ENCODE measurements at places on chromosomes 13 and 19.

GRCh38 chr19:18428787-18429674 lies 8.9 kb downstream of the ISYNA1 start:
- peak; percentile 73 for DNase-seq

GRCh38 chr13:106562301-106562700 lies 5.6 kb downstream of the ARGLU1 start:
- DNase-seq, result no peak

GRCh38 chr13:110006304-110006703 lies 219.9 kb upstream of the IRS2 start:
- no peak for DNase-seq

DNA sequence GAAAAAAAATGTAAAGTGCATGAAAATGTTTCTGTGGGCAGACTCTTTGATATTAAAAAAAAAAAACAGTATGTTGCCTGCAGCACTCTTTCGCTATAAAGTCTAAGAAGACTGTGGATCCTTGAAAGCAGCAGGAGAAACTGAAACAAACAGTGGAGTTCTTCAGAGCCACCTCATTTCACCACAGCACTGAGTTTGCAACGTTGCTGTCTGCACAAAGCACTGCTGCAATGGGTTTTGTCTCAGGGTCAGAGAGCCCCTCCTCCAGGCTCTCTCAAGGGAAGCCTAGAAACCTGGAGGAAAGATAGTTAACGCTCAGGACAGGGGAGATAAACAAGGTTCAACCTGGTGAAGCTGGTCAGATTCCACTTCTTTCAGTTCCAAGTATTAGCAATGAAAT lies 248.7 kb downstream of the EFNB2 start:
- DNase-seq, result no peak

DNA sequence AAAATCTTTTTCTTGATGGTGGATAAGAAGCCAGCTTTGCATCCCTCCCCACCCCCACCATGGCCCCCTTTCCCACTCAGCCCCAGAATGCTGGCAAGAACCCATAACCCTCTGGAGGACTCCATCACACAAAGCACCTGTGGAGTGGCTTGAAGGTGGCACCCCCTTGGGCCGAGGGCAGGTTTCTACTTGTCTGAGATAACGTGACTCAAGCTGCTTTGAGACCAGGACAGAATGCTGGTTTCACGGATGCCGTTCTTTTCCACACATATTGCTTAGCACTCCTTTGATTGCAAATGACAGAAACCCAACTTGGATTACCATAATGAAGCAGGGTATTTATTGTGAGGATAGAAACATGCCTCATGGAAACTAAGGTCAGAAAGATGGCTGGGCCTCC lies 82.2 kb downstream of the LACC1 start:
- no peak for DNase-seq

GRCh38 chr13:29578300-29579085 lies 17.0 kb downstream of the SLC7A1 start:
- DNase-seq, result no peak

DNA sequence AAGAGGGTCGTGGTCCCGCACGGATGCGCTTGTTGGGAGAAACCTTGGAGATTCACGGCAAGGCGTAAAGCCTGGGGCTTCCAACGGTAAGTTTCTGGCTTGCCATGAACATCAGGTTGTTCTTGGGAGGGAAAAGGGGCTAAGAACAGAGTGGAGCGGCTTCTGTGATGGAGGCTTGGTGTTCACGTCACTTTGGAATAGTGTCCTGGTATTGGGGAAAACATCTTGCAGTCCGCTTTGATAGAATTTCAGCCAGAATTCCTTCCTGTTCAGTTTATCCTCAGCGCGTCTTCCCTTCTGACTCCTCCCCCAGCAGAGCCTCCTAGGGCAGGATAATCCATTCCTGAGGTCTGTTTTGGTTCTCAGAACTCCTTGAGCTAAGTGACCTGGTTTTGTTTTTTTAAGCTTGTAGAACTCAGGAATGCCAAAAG lies 2.0 kb downstream of the KCTD15 start:
- DNase-seq, result no peak

DNA sequence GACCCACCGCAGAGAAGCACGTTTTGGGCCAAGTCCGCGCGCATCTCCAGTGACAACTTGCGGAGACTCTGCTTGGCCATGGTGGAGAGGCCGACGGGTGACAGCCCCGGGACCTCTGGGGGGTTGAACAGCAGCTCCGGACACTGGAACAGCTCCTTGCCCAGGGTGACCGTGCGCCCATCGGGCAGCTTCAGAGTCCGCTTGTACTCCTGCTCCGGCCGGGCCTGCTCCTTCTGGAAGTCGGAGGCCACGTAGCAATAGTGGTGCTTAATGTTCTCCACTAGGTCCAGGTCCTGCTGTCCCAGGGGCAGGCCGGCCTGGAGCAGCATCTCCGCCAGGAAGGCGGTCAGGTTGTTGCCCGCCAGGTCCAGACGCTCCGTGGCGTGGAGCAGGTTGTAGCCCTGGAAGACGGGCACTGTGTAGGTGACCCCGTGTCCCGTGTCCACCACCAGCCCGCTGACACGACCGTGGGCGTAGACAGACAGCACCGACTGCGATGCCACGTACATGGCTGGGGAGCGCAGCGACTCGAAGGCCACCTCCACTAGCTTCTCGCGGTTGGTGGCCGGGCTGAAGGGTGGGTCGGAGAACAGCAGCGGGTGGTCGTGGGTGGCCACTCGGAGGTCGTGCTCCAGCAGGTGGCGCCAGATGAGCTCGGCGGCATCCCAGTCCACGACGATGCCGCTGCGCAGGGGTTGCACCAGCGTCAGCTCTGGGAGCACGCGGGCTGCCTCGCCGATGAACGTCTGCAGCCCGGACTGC lies 743 bp downstream of the ACTL9 start:
- no peak for DNase-seq

GRCh38 chr19:38101723-38102122 lies 122.3 kb downstream of the DPF1 start:
- DNase-seq, result no peak

DNA sequence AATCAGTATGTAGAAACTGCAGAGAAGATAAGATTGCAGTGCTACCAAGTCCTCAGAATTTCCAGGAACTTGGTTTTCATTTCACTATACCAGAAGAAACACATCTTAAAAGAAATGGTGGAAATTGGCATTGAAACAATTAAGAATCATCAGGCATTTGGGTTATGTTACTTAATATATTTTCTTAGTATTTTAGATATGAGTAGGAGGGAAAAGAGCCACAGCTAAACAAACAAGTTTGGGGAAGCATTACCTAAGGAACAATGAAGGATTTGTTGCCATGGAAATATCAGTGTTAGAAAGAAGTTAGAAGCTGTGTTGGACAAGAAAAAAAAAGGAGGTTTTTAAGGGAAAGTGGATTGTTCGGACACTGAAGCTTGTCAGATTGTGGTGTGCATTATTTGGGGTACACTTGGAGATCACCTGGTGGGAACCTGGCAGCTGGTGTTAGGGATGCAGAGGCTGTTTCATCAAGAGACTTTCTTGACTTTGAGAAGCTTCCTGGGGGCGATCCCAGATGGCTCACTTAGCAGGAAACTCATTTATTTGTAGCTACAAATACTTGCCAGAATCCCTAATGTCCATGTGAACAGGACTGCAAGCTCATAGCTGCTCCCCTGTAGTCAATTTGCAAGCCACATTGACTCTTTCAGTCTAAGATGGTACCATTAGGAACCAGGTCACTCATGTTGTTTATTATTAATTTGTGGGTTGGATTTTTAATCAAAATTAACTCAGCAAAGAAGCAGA lies 246.7 kb downstream of the RFC3 start:
- DNase-seq, result no peak

- no peak for DNase-seq
Observed at GRCh38 chr13:105083992-105084391, 1451.5 kb downstream of the EFNB2 start.

- DNase-seq, result peak; percentile 18
Observed at GRCh38 chr13:30153545-30154426, 153.6 kb downstream of the KATNAL1 start.

- DNase-seq, result no peak
Observed at GRCh38 chr13:39784347-39784746, 128.9 kb downstream of the COG6 start.

- no peak for DNase-seq
Observed at GRCh38 chr13:61258185-61258584, 157.5 kb downstream of the PCDH20 start.

DNA sequence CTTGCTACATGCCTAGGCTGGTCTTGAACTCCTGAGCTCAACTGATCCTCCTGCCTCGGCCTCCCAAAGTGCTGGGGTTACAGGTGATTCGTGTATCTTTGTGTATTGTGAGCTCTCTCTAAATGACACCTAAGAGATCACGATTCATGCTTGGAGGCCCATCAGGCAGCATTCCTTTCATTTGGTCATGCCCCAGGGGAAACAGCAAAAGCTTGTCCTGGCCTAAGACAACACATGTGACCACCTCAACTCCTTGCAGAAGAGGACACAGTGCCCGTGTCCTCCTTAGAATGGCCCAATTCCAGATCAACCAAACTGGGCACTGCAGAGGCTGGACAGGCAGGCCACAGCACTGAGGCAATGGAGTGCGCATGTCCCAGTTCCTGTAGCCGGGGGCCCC lies 32.5 kb downstream of the ZC3H4 start:
- no peak for DNase-seq

DNA sequence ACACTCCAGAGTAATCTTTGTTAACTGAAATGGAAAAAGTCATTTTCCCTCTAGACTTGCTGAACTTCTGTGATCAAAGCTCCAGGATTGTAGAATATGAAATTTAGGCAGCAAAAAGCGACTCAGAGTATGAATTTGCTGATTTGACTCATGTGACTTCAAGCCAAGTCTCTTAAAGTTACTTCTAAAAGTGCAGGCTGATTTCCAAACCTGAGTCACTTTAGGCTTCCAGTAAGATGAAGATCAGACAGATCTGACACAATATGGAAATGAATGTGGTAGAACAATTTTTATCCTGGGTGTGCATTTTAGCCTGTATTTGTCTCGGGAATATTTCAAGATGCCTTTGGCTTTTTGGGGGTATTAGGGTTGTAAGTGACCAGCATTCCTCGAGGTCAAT lies 151.0 kb upstream of the TMTC4 start:
- DNase-seq, result no peak

DNA sequence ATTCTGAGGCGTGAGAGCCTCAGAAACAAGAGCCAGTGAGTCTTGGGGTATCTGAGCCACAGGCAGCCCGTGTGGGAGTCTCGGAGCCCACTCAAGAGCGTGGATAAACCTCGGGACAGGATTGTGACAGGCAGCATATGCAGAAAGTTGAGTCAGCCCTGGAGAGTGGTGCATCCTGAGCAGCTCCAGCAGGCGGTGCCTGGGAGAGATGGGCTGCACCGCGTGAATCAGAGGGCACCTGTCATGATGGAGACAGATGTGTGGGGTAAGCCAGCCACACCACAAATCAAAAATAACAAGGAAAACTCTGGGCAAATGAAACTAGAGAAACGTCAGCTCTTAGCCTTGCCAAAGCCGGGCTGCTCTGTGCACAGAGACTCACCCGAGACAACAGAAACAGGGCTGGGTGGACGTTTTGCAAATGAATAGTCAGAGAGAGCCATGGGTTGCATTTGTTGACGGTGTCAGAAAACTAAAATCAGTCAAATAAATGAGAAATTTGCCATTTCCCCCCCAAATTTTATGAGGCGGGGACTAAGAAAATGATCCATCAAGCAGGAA lies 30.0 kb upstream of the POP4 start:
- DNase-seq, result no peak

- no peak for DNase-seq
Observed at GRCh38 chr19:33252418-33252962, 26.8 kb upstream of the SLC7A10 start.

DNA sequence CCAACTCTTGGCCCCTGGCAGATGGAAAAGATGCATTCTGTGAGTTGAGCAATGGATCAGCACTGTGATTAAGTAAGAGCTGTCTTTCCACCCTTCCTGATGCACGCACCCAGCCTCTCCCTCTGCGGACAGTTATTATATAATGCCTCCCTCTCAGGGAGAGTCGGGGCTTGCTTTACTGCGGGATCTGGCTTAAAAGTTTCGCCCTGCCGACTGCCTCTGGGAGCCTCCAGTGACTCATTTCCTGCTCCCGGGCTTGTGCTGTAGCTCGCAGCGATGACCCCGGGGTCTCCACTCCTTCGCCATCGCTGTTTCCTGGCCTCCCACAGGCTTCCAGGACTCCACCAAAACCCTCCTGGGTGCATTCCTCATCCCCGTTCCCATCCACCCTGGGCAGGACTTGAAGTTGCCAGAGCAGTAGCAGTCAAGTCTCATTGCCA lies 107.4 kb upstream of the SLC7A1 start:
- no peak for DNase-seq

DNA sequence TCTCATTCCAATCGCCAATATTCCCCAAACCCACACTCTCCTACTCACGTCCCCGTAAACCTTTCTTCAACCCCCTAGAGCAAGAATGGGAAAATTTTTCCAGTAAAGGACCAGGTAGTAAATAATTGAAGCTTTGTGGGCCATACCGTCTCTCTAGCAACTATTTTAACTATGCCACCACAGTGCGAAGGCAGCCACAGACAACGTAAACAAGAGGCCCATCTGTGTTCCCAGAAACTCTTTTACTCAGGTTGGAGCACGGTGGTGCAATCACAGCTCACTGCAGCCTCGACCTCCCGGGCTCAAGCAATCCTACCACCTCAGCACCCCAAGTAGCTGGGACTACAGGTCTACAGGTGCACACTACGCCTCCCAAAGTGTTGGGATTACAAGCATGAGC lies 3.0 kb downstream of the DPRX start:
- DNase-seq, result no peak

- no peak for DNase-seq
Observed at GRCh38 chr19:49848938-49849337, 2.0 kb upstream of the PTOV1 start.

DNA sequence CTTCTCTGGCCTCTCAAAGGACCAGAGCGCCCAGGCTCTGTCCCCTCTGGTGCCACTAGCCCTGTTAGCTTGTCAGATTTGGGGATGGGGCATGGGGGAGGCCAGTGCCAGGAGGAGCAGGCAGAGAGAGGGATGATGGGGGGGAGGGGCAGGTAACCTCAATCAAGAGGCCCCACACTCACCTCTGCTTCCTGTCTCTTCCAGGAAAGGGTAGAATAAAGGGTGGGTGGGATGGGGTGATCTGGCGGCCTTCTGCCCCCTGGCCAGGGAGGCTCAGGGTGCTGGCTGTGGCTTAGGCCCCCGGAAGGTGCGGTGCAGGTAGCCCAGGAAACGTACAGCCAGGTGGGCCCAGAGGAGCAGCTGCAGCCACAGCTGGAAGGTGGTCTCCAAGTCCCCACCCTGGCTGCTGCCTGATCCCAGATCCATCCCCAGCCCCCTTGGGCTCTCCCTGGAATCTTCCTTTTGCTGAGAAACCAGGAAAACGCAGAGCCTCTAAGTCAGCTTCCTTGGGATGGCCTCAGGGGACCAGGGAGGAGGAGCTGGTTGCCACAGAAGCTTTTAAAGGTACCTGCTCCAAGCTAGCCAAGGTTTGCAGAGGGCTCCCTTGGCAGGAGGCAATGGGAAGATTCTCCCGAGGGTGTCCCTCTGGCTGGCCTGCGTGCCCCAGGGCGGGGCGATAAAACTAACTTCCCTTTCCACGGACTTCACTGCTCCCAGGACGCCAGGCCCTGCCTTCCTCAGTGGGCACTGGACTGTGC lies 5.3 kb downstream of the PRKACA start:
- DNase-seq, result no peak

- DNase-seq, result peak; percentile 24
Observed at GRCh38 chr19:49512970-49513745, 697 bp downstream of the FCGRT start.

Data from NCI-H748 treated with DMSO at 0.1 percent for 48 hours (cell line).